CD4-positive, alpha-beta T cell treated with Interleukin-15 for 4 hours (primary cell): ENCODE measurements at places on chromosomes 1 and 21.
A peak's percentile ranks its signal among the peaks of the same experiment; 100 is the strongest.

GRCh38 chr21:35043549-35043948 is 5.6 kb downstream of the RUNX1 start:
- peak; percentile 69 for DNase-seq

DNA sequence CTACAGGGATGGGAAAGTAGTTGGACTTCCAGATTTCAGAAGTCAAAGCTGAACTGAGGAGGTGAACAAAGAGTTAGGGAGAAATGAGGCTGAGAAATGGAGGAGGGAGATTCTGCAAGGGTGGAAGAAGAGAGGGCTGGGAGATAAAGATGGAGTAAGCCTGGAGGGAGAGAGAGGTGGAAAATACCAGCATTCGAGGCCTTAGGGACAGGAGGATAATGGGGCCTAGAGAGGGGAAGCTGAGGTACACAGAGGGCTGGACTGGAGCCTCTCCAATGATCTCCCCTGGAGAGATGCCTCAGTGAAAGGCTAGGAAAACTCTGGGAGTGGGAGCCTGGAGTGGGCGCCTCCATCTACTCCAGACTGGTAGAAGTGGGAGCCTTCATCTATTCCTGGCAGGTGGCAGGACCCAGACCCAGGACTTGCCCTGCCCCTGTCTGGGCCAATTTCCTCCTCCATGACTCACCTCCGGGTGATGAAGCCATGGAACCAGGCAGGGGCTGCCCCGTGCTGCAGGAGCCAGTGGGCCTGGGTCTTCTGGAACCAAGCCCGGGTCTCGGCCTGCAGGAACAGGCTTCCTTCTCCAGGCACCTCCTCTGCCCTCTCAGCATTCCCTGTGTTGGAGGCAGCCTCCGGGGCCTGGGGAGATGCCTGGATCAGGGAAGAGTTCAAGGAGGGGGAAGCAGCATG is 1.9 kb downstream of the SH2D2A start:
- DNase-seq: peak; percentile 54

DNA sequence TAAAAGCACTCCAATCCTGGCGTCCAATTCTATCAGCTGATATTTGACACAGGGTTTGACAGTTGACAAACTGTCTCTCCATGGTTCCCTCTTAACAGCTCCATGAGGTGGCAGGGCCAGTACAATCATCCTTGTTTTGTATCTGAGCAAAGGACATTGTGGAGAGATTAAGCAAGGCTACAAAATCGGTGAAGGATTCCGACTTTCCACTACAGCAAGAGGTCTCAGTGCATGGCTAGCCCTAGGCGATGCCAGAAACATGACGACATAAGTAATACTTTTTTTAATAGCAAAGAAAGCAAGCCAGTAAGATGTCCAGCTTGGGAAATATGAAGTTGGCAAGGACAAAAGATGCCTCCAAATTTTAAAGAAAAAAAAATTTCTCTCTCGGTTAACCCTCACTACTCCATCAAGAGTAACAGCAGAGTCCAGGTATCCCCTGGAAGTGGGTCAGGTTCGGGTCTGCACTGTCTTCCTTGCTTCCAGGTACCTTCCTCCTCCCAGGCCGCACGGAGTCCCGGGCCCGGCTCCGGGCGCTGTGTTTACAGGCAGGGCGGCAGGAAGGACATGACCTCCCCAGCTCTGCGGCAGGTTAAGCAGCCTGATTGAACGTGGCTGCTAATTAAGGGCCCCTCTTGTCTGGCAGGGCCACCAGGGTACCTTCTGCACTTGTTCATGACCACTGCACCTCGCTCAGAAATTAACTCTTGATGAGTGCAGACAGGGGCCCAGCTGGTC is 106.1 kb downstream of the SIM2 start:
- no peak for DNase-seq

DNA sequence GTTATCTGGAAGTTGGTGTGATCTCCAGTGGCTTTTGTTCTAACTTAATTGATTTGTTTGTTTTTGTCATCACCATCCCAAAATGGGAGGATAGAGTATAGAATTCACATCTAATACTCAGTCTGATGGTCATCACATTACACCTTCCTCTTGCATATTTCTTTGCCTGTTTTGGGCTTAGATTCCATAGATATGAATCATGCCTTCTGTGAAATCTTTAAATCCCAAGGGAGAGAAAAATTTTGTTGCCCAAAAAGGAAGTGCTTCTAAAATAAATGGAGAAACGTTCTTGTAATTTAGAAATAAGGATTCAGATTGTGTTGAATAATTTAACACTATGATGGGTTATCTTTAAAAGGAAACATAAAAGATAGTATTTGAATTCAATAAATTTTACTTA is 446.0 kb upstream of the LRRC7 start:
- DNase-seq: no peak

GRCh38 chr1:29224356-29224837 is 6.3 kb downstream of the MECR start:
- no peak for DNase-seq

GRCh38 chr1:235423214-235423652 is 56.0 kb downstream of the TBCE start:
- DNase-seq: peak; percentile 9

DNA sequence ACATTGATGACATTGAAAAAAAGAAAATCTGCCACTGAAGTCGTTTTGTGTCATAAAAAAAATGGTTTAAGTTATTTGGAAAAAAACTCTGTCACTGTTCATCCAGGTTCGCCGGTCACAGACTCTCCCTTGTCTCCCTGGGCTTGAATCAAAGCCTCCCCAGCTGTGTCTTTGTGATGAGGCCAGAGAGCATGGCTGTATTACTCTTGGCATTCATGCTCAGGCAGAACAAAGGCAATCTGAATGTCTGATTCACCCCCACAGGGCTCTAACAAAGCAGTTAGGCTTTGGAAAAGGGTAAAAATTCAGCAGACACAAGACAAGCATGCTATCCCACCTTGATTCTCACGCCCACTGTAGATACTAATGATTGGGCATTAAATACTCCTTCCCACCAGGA is 304.3 kb upstream of the PLD5 start:
- no peak for DNase-seq

GRCh38 chr21:35737899-35738346 is 322.4 kb downstream of the SETD4 start:
- no peak for DNase-seq

- no peak for DNase-seq
Measured at GRCh38 chr1:30321996-30322858, 401.2 kb downstream of the MATN1 start.

DNA sequence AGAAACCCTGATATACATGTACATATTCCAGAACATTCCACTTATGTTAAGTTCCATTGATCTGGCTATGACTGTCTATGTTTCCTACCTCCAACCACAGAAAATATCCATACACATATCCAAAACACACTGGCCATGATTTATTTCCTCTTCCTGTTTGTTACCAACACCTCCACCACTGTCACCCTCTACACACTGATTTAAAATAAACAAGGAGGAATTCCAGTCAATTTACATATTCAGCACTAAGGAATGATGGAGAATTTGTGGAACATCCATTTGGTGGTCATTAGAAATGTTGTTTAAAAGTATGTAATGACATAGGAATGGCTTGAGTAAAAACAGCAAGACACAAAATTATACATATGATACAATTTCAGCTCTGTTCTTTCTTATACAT is 5.5 kb upstream of the STX6 start:
- no peak for DNase-seq

DNA sequence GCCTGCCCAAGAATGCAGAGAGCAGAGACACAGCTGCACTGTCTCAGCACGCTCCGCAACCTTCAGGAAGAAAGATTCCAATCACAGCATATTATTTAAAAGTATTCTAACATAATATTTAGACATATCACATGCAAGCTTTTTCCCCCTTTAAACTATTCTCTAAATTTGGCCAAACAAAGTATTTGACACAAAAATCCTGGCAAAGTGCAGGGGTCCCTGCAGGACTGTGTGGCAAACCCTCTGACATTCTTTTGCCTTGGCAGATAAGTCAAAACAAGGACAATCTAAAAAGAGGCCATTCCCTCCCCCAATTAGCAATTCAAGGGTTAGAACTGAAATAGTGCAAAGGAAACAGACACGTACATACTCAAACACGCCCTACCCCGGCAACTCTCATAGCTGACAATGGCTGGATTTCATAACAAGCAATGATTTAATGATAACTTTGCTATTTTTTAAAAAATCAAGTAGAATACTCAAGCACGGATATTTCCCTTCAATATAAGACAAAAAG is 225.3 kb downstream of the MRPL39 start:
- DNase-seq: no peak

DNA sequence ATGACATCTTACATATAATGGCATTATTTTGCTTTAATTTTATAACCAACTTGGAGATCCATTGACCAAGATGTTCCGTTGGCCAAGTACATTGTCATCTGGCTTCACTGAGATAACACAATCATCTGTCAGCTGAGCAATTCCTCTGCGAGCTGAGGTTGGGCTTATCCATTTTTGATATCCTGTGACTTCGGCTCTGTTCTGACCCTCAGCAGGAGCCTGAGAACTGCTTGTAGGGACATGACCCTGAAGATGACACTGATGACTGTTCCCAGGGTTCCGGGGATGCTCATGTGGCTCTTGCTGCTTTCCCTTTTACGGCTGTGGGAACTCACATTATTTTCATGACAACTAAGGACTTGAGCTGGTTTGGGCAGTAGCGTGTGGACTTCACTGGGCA is 51.2 kb downstream of the TLR5 start:
- no peak for DNase-seq

GRCh38 chr1:181037386-181037785 is 3.6 kb downstream of the MR1 start:
- no peak for DNase-seq

DNA sequence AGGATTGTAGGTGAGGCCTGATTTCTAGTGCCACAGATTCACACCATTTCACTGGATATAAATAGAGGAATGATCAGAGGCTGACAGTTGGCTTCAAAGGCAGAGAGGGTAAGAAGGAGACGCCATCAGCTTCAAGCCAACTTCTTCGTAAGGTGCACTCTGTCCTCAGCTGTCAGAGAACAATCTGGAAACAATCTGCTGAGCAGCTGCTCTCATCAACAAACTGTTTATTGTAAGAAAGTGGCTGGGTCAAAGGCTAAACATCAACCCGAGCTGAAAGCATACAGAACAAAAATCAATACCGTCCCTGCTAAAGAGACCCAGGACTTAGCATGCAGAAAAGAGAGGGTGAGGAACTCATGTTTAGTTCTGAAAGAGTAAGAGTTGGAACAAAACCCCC is 48.2 kb downstream of the HLCS start:
- DNase-seq: no peak

- DNase-seq: no peak
Measured at GRCh38 chr21:43005635-43006034, 31.3 kb downstream of the PKNOX1 start.

- DNase-seq: no peak
Measured at GRCh38 chr21:44329086-44329889, 9.9 kb downstream of the CFAP410 start.

DNA sequence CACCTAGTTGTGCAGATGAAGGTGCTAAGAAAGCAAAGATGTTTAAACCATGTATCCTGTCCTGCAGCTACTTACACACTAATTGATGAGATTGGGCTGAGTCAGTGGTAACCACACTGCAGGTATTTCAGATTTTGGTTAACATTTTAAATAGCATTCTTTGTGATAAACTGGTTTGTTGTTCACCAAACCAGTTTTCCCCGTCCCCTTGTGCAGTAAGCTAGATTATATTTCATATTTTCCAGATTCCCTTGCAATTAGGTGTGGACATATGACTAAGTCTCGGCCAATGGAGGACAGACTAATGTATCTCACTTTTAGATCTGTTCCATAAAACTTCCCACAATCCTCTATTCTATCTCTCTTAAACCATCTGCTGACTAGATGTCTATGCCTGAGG is 320.4 kb downstream of the RWDD3 start:
- DNase-seq: no peak

DNA sequence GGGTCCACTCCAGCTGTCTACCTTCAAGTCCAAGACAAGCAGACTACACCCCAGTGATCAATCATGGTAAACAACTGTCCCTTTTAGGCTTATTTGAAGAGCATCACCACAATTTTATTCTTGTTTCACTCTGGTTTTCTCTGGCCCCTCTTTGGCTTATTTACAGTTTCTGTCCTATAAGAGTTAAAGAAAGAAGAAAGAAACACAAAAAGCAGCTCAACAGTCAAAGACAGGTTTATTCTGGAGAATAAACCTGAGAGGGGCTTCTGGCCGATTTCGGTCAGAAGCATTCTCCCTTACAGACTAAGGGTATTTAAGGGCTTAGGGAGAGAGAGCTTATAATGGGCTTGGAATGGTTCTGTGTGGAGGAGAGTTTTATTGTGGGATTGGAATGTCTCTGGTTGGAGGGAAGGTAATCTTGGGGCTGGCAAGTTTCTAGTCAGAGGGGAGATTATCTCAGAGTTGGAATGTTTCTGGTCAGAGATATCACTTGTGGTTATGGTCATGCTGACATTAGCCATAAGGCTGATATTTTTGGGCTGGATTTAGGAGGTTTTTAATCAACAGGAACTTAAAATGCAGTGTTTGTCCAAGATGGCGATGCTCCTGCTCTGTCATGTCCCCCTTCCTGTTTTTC is 161.0 kb downstream of the URB2 start:
- DNase-seq: no peak

GRCh38 chr1:182587666-182588499 is 1.2 kb downstream of the RNASEL start:
- no peak for DNase-seq

DNA sequence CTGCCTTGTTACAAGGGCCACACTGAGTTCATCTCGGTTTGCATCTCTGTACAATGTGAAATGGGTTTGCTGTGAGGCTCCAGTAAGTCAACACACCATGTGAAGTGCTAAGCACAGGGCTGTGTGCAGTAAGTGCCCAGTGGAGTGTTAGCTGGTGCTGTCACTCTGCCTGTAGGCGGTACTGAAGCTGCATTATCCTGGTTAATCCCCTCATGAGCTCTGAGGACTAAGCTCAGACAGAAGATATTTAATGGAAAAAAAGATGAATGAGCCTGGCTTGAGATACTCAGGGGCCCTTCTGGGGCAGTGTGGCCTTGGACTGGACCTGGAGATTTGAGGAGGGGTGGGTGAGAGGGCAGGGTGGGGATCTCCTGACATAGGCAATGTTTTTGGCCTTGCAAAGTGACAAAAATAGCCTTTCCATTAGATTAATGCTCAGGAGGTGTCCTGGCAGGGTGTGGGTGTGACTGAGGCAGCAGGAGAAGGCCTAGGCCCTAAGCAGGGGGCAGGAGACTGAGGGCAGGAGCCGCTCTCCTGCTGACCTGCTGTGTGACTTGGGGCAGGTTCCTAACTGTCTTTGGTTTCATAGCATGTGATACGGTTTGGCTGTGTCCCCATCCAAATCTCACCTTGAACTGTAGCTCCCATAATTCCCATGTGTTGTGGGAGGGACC is 570.5 kb downstream of the PTPRU start:
- DNase-seq: no peak
